NCI-H187 (cell line): ENCODE measurements at places on chromosomes 4 and X.

- DNase-seq: no peak
Observed at GRCh38 chr4:147975325-147975724, 243.4 kb downstream of the ARHGAP10 start.

GRCh38 chr4:184096561-184097240, 121.0 kb downstream of the ENPP6 start:
- no peak for DNase-seq

- DNase-seq: no peak
Observed at GRCh38 chrX:42832764-42833549, 55.0 kb upstream of the PPP1R2C start.

- DNase-seq: no peak
Observed at GRCh38 chrX:2517055-2517454, 16.3 kb upstream of the DHRSX start.

DNA sequence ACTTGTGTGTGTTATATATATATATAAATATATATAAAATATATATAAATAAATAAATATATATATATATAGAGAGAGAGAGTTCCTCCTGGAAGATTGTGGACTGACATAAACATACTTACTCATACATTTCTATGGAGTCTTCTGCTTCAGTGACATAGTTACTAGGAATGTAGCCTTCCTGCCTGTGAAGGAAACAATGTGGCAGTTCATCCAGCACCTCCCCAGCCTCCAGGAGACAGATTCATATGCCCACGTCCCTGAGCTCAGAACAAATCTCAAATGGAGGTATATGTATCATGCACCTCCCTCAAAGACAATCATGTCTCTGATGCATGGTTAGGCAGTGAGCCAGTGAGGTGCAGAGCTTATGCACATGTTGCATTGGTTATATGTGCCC, 11.4 kb upstream of the TIMM8A start:
- DNase-seq: no peak

- no peak for DNase-seq
Observed at GRCh38 chrX:118062817-118063615, 53.6 kb downstream of the KLHL13 start.

GRCh38 chrX:24110069-24110468, 39.5 kb upstream of the ZFX start:
- DNase-seq: no peak

DNA sequence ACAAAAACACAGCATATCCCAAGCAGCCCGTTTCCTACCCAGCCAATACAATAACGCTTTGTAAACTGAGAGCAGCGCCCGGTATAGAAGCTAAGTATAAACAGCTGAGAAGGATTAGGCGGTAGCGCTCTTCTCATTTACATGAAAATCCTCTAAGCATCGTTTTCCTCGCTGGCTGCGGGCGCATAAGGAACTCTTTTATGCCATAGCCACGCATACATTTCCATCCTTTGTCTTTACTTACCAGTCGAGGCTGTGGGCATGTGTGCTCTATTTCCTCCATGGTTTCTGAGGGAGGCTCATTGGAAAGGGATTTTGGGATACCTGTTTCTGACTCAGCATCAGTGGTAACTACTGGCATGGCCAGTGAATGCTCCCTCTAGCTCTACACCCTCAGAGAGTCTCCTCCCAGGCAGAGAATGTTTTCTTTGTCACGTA, 383 bp downstream of the PCYT1B start:
- no peak for DNase-seq

DNA sequence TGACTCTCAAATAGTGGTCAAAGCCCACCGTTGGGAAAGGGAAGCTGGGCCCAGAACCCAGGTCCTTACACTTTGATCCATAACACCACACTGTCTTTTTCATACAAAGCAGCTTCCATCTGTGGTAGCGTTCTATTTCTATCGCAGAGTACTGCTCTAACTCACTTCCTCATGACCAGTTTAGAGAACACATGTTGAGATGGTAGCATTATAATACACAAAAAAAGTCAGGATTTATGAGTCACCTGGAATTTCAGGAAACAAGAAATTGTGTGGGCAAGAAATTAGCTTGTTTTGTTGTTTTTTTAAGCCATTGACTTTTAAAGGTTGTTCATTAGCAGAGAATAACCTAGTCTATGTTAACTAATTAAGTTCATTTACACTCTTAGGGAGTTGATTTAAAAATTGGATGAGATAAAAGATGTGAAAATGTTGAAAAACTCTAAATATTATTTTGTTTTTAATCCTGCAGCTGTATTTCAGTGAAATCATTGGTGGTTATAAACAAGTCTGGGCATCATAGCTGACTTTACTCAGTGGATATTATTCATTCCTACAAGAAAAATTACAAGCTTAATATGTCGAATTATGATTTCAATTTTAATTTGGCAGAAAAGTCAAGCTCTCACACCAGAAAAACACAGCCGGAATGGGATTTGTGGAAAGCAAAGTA, 1011.1 kb upstream of the HS3ST1 start:
- no peak for DNase-seq
